ENCODE measurements at places on chromosomes 4 and X.

DNA sequence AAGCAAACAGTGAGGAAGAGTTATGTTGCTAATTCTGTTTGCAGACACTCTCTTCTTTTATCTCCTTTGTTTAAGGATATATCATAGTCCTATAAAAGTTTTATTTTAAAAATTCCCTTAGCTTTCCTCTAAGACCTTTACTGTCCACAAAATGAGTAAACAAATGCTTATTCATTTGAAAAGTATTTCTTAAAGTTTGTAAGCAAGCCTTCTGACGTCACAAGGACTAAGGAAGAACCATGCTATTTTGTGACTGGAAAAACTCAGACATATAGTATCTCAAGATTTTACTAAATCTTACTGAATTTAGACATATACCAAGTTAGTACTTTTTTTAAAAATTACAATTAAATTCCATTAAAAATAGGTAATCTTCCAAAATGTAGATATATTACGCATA is 5.2 kb upstream of the RBMXL3 start:
- DNase-seq = no peak

DNA sequence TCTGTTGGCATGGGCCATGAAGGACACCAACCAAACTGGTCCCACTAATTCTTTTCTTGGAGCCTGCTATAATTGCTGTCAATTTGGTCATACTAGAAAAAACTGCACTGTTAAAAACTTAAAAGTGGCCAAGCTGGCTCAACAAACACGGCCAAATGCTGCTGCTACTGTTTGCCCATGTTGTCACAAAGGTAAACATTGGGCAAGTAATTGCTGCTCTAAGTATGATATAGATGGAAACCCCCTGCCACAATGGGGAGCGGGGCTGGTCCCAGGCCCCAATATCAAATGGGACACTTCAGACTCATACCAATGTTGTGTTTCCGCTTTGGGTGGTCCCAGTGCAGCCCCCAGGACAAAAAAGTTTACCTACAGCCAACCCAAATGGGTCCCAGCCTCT is 52.1 kb downstream of the SPIN3 start:
- DNase-seq = no peak

GRCh38 chr4:105859233-105859632 is 36.0 kb upstream of the NPNT start:
- no peak for DNase-seq

GRCh38 chr4:104966349-104967033 is 180.2 kb upstream of the TET2 start:
- DNase-seq = peak; percentile 8

DNA sequence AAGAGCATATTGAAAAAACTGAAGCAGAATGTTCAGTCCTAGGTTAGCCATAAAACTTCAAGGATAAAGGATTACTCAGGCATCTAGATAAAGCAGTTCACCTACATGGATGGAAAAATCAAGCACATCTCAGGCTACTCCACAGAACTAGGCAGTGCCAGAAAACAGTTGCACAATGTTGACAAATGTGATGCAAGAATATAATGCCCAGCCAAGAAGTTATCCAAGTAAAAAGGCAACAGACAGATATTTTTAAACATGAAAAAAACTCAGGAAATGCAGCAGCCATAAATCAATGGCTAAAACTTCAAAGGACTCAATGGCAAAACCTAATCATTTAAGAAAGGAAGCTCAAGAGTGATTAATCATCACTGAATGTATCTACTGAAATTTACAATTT is 456.0 kb upstream of the FAM241A start:
- no peak for DNase-seq

DNA sequence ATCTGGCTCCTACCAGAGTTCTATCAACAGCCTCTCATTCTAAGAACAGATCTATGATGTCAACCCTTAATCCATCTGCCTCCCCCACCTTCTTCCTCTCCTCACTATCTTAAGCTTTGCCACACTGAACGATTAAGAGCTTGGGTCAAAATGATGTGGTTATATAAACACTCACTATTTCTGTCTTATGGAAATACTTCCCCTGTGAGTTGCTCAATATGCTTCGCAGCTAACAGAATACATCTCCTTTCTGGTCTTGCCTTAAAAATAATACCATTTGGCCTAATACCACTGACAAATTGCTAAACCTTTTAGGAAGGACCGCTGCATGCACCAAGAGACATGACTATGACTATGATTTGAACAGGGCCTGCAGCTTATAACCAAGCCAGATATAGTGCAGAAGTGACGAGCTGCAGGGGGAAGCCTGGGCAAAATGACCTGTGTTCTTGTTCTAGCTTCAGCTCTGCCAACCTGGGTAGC is 130.9 kb downstream of the RNF150 start:
- no peak for DNase-seq

DNA sequence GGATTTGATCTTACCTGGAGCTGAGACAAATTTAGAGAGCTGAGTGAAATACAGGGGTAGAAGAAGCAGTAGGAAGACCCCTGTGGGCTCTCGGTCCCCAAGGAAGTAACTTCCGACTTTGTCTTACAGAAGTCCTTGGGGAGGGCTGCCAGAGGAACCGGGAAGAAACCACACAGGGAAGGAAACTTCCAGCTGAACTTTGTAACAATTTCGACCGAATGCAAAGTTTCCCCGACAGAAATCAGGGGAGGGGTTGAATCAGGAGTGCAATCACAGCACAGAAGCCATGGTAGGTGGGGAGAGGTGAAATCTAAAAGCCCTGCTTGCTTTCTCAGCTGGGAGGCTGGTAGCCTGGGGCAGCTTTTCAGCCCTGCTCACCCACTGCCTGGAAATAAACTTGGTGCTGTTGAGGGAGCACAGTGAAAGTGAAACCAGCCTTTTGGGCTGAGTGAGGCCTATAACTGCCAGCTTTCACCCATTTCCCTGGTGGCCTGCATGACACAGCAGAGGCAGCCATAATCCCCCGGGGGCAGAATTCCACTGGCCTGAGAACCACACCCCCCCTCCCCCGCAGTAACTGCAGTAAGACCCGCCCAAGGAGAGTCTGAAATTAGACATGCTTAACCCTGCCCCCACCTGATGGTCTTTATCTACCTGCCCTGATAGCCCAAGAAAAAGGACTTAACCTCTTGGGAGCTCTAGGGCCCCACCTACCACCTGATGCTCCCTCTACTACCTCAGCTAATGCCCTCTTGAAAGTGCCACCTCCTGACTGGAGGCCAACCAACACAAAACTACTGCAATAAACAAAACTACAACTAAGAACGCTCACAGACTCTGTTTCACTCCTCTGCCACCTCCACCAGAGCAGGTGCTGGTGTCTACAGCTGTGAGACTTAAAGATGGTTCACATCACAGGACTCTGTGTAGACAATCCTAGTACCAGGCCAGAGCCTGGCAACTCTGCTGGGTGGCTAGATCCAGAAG is 248.2 kb downstream of the PARM1 start:
- DNase-seq = no peak

DNA sequence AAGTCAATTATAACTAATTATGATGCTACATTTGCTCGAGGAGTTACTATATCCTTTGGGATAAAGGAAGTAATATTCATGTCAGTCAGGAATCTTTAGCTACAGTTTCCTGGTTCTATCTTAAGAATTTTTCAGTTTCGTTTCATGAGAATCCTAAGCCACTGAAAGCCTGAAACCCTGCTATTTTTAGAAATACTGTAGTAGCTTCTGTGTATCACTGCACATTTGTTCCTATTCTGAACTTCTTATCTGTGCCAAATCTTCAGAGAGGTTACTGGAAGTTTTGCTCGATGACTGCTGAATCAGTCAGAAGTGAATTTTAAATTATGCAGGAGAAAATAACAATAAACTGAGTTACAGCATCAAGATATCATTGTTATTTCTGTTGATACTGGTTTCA is 249.2 kb downstream of the TENM3 start:
- no peak for DNase-seq

DNA sequence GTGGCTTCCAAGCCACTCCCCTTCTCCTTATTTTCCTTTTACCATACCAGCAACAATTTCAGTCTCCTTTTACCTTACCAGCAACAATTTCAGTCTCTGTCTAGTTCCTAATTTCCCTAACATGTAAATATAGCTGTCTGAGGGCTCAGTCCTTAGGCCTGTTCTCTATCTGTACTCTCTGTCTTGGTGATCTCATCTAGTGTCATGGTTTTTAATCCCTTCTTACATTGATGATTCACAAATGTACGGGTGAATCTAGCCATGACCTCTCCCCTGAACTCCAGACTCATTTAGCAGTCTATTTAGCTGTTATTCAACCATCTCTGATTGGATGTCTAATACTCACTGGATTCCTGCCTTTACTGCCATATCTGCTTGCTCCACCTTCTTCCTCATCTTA is 7.2 kb downstream of the IL15 start:
- no peak for DNase-seq

GRCh38 chr4:7498446-7499200 is 63.9 kb upstream of the PSAPL1 start:
- no peak for DNase-seq

GRCh38 chrX:1592470-1593142 is 1.2 kb downstream of the AKAP17A start:
- peak; percentile 20 for DNase-seq

DNA sequence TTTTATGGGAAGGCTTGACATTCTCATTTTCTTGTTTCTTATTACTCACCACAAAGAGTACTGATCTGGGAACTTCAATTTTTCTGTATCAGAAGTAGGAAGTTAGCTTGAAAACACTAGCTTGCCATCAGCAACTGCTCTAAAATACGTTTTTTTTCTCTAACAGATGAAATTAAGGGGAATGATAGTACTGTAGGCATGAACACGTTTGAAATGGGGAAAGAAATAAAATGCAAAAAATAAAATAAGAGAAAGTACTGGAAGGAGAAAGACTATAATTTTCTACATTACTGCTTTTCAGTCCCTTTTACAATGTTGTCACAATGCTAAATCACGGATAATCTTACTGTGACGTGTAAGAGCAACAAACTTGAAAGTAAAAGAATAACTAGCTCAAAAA is 1.5 kb downstream of the RADX start:
- no peak for DNase-seq

DNA sequence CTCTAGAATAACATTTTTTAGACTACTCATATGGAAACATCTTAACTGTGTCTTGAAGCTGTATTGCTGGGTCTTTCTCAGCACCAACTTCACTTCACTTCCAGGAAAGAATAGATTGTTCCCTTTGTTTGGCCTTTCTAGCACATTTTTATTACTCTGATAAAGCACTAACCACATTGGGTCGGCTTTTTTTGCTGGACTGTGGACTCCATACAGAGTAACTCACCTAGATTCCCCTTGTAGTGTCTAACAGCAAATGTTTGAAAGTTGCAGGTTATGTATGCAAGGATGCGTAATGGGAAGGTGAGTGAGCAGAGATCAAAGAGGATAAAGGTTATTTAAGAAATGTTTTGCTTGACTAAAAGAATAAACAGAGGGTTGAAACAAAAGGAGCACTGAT is 101.2 kb downstream of the MMRN1 start:
- no peak for DNase-seq

DNA sequence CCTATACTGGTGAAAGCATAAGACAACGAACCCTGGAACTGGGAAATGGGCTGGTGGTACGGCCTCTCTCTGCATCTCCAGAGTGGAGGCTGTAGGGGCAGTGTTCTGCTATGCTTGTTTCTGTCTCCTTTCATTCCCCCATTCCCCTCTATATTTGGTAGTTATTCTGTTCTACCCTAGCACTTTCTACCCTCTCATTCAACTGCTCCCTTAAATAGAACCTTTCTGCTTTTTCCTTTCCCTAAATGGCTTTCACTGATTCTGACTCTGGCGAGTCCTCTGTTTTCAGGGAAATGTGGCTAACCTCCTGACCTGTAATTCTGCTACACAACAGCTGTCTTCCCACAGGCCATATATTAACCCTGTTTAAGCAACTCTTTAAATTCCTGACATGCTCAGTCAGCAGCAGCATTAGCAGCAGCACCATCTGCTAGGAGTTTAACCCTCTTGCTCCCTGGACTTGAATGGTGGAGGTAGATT is 94.2 kb downstream of the CXCL13 start:
- DNase-seq = no peak

- no peak for DNase-seq
Observed at GRCh38 chr4:113692809-113693411, 68.6 kb downstream of the CAMK2D start.

GRCh38 chrX:10142041-10142599 is 14.7 kb upstream of the CLCN4 start:
- no peak for DNase-seq

- no peak for DNase-seq
Observed at GRCh38 chr4:148686449-148686848, 244.2 kb upstream of the NR3C2 start.

- DNase-seq = no peak
Observed at GRCh38 chr4:113885291-113885690, 94.2 kb downstream of the ARSJ start.

GRCh38 chr4:188485906-188486305 is 346.7 kb downstream of the TRIML1 start:
- no peak for DNase-seq

- no peak for DNase-seq
Observed at GRCh38 chr4:188660796-188661195, 521.6 kb downstream of the TRIML1 start.

DNA sequence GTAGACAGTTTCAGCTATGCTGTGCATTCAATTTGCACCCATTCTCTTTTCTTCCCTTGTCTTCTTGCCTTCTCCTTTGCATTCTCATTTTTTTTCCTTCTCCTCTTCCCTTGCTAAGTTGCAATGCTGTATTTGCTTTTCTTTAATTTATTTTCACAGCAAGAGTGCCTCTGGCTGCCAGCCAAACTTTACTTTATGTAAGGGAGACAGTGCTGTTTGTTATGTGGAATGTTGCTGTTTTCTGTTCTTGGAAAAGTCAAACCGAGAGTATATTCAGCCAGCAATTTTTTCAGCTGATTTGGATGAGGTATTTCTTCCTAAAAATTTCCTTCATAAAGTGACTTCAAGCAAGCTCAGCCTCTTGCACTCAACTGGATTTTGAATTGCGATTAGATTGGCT is 1293.4 kb downstream of the ARAP2 start:
- no peak for DNase-seq

DNA sequence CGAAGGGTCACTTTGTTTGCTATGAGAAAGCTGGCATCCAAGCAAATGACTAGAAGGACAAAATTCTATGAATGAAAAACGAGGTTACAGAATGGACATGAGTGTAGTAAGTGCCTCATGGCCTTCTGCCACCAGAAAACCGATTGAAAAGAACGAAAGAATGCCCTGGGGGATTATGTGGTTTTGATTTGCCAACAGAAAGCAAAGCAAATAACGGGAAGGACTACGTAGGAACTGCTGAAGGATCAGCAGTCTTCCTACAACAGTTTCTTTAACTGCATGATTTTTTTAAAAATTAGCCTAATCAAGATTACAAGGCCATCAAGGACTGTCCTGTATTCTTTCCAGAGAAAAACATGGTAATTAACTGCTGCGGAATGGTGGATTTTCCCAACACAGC is 50.6 kb downstream of the NRK start:
- DNase-seq = no peak

DNA sequence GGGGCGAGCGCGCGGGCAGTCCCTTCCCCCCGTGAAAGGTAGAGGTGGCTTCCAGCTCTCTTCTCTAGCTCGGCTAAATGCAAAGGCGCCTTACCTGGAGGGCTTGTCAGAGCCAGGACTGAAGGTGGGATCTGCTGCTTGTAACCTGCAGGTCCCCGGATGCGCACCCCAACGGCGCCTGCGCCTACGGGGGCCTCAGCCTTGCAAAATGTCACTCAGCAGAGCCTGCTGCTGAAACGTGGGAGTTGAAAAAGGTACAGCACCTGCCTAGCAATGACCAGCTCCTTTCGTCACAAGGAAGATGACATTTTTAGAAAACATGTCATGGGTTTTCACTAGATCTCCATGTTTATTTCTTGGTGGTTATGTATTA is 583 bp downstream of the ABHD18 start:
- peak; percentile 54 for DNase-seq

- no peak for DNase-seq
Observed at GRCh38 chrX:42869011-42869410, 91.0 kb upstream of the PPP1R2C start.

- no peak for DNase-seq
Observed at GRCh38 chr4:14262221-14262620, 634.7 kb upstream of the BOD1L1 start.
